ENCODE measurements at places on chromosomes 11 and 22.
A peak's percentile ranks its signal among the peaks of the same experiment; 100 is the strongest.

DNA sequence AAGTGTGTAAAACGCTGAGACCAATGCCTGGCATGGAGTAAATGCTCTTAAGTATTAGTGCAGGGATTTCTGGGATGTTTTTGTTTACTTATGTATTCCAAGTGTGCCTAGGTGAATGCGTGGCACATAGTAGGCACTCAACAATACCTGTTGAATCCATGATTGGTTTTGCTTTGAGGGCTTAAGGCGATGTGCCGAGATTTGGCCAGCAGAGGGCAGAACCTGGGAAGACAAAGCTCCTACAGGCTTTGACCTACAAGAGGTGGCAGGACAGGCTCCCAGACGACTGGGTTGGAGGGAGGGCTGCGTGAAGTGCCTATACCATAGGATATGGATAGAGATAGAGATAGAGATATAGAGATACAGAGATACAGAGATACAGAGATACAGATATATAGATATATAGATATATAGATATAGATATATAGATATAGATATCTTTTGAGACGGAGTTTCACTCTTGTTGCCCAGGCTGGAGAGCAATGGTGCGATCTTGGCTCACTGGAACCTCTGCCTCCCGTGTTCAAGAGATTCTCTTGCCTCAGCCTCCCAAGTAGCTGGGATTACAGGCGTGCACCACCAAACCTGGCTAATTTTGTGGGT lies 13.9 kb downstream of the KCNE3 start:
- DNase-seq = peak; percentile 10

- no peak for DNase-seq
Observed at GRCh38 chr22:29151316-29151715, 54.4 kb upstream of the EMID1 start.

- DNase-seq = no peak
Observed at GRCh38 chr11:105673089-105673488, 63.2 kb downstream of the GRIA4 start.

GRCh38 chr11:120055646-120056045 lies 82.3 kb downstream of the TRIM29 start:
- no peak for DNase-seq

DNA sequence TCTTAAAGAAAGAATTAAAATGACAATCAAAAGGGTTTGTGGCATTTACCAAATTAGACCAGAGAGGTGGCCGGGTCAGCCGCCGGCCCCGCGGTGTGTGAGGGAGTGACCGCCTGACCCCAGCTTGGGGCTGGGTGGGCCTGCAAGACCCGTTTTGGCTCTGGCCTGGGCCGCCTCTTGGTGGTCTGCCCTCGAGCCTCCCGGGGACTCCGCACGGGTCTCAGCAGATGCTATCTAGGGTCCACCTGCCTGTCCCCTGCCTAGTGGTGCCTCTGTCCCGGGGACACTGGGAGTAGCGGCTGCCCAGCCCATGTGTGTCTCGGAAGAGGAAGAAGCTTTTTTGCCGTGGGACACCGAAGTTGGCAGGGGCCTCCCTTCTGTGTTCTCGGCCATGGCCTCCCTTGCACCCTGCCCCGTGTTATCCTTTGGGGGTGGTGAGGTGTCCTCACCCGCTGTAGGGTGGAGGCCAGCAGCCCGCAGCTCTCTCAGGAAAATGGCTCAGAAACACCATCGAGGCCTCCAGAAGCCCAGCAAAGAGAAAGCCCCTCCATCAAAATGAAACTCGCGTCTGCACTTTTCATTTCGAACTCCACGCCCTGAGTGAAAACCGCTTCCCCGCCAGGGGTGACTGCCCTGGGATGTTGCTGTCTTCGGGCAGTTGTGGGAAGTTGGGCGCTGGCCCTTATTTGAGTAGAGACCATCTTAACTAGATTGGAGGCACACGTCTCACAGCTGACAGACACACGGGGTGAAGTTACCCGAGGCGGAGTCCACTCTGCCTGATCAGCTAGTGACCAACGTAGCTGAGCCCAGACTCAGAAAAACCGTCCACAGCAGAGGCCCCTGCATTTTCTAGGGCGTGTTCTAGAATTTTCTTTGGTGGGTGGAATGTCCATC lies 8.0 kb downstream of the CCND1 start:
- DNase-seq = no peak

- DNase-seq = no peak
Observed at GRCh38 chr11:106990331-106990730, 27.9 kb downstream of the GUCY1A2 start.

DNA sequence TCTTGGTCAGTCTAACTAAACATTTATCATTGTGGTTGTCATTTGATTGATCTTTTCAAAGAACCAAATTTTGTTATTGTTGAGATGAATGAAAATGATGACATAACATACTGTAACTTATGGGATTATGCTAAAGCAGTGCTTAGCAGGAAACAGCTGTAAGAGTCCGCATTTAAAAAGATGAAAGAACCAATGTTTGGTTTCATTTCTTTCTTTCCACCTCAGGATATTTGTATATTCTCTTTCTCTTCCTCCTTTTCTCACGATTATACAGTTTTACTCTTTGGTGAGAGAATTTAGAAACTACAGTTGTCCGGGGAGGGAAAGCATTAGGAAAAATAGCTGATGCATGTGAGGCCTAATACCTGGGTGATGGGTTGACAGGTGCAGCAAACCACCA lies 23.1 kb downstream of the PIH1D2 start:
- no peak for DNase-seq
